Osteoblast (primary cell): ENCODE measurements at places on chromosomes 5 and 9. TPM values are rescaled to one million over a fixed set of nuclear protein-coding genes. Genes with fewer than 3 reads are reported as not detected.

Gene PRRC2B
- 61.6 and 70.9 TPM in 2 replicates for total RNA-seq

Gene OTULIN
- 25.6 and 29.7 TPM in 2 replicates for total RNA-seq

Gene PTGS1
- total RNA-seq, result 2.5 and 3.2 TPM in 2 replicates

DNA sequence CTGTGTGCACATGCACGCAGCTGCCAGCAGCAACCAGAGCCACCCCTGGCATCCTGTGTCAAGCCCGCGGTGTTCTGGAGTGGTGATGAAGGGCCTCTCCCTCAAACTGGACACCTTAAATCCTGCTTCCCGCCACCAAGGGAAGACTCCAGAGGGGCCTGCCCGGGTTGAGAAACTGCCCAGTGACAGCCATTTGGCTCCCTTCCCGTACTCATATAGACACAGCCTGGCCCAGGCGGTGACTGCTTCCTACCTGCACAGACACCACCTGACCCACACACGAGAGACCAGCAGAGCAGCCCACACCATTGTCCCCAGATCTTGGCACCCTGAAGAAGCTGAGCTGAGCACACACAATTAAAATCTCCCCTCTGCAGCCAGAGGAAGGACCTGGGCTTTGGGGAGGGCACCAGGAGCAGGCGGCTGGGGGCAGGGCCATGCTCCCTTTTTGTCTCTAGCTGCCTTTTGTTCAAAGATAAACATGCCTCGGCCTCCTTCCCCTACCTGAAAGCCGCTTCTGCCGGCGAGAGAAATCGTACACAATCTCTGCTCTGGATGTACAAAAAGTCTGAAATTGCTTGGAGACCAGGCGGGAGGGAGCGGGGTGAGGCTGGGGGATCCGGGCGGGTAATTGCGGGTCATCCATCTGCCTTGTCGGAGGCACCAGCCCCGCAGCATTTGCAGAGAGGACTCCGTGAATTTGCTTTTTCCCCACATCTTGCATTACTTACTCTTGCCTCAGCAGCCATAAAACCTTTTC, 78.4 kb downstream of the TSPAN17 start:
- DNase-seq, result no peak

DNA sequence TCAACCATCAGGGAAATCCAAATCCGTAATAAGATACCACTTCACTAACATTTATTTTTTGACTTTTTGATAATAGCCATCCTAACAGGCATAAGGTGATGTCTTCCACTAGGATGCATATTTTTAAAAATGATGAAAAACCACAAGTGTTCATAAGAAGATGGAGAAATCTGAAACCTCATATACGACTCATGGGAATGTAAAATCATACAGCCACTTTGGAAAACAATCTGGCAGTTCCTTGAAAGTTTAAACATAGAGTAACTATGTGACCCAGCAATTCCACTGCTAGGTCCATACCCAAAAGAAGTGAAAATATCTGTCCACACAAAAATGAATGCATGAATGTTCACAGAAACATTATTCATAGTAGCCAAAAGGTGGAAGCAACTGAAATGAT, 431.0 kb downstream of the ENC1 start:
- DNase-seq, result no peak

DNA sequence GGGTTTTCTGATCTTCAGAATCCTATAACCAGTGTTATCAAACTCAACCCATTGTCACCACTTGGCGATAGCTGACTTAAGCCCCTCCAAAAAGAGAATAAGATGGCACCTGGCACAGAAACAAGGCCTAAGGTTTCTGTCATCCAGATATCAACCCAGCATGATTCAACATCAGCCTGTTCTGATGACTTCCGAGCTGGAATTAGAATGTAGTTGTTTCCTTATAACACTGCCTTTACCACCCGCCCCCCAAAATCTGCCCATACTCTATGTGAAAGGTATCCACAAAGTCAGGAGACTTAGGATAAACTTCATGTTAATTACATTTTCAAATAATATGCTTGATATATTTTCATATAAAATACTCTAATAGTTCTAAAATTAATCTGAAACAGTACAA, 5.2 kb downstream of the KLF9 start:
- DNase-seq, result no peak

DNA sequence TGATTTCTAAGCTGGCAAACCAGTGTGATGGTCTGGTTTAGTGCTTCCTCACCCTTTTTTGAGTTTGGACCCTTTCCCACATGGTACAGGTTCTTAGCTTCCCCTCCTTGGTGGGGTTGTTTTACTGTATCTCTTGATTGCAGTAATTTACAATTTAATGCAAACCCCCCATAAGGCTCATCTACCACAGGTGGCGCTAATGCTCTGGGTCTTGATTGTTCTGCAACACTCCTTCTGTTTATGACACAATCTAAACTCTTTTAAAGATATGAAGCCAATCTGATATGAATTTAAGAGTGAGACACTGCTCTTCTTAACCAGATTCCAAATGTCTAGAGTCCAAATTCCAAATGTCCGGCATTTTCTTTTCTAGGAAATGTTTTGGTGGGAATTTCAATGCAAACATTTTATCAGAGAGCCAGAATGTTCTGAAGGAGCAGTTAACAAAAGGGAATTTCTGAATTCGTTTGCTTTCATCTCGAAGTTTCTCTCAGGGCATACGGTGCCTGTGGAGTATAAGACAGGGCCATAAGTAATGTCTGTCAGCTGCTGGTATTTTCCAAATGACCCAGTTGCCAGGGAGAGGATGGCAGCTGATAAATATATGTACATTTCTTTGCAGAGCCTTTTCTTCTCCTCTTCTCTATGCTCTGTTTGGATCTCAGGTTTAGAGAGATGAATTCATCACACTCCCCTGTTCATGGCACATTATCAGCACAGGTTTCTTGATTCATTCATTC, 246.8 kb downstream of the ARHGAP26 start:
- DNase-seq, result no peak
